KBM-7 (cell line): ENCODE measurements at places on chromosomes 13 and 19.

DNA sequence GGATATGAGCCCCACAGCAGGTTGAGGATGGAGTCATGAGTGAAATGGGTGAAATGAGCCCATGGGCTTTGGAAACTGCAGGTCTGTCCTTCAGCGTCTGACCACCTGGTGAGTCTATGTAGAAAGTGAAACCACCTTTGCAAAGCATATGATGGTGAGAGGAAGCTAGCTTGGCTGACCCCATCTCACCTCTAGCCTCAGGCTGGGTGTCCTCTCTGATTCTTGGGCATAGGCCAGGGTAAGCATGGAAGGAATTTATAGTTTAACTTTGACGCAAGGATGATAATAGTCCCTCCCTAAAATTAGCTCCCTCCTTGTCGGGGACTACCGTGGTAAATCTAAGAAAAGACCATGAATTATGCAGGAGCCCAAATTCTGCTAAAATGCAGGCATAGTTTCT, 16.8 kb upstream of the PSG9 start:
- no peak for DNase-seq

DNA sequence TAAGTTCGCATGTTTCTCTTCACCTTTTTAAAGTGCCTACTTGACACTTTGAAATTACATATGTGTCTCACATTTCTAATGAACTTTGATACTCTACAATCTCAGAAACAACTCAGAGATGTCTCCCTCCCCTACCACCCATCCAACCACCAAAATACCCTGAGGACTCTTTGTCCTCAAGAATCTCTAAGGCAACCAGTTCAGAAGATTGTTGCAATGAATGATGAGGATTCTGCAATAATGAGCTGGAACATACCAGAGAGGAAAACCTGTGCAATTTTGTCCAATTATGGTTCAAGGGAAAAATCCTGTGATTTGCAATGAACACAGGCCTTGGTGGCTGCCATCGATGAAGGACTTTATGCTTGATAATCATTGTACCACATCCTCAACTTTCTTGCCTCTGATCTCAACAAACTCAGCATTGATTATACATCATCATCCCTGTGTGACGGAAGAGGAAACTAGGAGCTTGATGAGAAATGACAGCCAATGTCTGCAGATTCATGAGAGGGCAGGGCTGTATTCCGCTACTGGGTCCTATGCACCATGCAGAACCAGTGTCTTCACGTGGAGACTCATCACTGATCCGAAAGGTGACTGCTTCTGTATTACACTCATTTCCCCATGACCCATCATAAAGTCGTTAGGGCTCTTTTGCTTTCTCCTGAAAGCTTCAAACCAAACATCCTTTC, 1.1 kb downstream of the FPR1 start:
- no peak for DNase-seq

GRCh38 chr13:79990048-79990447, 350.9 kb downstream of the SPRY2 start:
- no peak for DNase-seq

- no peak for DNase-seq
These were observed 129.3 kb upstream of the SERP2 start for GRCh38 chr13:44244288-44244687.
